ENCODE measurements at places on chromosomes 2 and 18.

GRCh38 chr2:24793761-24794435 is 673 bp downstream of the CENPO start:
- peak; percentile 9 for DNase-seq

GRCh38 chr18:12463191-12463590 is 55.5 kb downstream of the PRELID3A start:
- DNase-seq, result no peak

DNA sequence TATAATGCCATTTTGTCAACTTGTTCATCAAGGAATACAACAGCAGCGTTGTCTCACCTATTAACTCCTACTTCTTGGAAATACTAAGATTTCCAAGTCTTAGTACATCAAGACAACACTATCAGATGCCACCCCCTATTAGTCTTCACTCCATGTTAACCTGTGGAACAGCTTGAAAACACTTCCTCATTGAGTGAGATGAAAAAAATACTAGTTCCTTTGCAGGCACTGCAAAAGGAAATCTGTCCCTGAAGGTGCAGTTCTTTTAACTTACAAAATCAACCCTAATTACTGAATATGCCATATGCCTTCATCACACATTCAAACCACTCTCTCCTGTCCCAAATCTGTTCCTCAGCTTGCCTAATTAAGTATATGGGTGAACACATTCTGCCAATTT is 4.0 kb downstream of the CWC22 start:
- DNase-seq, result no peak

DNA sequence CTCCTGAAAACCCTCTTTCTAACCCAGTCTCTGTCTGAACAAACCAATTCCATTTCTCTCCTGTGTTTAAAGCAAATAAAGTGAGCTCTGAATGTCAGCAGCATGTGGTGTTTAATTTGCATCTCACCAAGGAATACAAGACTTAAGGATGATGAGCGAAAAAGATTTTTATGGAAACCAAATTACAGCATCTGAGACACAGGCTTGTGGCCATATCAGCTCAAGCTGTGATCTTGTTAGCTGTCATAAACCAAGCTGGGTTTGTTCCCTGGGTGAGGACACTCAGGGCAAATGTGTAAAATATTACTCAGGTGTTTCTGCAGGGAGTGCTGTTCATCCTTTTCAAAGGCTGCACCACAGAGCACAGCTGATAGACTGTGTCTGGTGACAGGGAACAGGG is 129.3 kb upstream of the REV1 start:
- DNase-seq, result no peak

DNA sequence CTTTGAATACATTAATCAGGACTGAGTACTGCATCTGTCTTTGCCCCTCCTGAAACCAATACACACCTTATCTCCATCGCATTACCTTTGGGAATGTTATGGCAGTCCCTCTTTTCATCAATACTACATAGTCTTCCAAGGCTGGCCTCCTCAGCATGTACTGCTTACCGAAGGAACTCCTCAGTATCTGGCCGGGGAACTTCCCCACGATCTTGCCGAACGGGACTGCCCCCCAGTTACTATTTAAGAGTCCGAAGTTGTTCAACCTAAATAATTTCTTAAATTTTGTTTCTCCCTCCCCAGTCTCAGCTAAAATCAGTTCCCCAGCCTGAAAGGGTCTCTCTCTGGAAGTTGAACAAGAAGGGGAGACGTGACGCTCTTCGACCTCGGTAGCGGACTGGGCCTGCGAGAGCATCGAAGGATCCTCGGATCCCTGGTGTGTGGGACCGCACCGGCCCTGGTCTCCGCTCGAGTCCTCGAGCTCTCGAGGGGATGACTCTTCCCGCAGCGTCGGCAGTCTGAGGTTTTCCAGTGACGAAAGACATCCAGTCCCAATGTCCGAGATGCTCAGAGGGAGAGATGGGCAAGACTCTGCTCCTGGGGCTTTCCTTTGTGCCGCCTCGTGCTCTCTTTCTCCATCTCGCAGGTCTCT is 489 bp downstream of the TRMT61B start:
- peak; percentile 38 for DNase-seq

GRCh38 chr2:153871231-153872221 is at the start of gene GALNT13:
Gene GALNT13 (plus strand): TSS chr2:153871922.
- peak; percentile 3 for DNase-seq

DNA sequence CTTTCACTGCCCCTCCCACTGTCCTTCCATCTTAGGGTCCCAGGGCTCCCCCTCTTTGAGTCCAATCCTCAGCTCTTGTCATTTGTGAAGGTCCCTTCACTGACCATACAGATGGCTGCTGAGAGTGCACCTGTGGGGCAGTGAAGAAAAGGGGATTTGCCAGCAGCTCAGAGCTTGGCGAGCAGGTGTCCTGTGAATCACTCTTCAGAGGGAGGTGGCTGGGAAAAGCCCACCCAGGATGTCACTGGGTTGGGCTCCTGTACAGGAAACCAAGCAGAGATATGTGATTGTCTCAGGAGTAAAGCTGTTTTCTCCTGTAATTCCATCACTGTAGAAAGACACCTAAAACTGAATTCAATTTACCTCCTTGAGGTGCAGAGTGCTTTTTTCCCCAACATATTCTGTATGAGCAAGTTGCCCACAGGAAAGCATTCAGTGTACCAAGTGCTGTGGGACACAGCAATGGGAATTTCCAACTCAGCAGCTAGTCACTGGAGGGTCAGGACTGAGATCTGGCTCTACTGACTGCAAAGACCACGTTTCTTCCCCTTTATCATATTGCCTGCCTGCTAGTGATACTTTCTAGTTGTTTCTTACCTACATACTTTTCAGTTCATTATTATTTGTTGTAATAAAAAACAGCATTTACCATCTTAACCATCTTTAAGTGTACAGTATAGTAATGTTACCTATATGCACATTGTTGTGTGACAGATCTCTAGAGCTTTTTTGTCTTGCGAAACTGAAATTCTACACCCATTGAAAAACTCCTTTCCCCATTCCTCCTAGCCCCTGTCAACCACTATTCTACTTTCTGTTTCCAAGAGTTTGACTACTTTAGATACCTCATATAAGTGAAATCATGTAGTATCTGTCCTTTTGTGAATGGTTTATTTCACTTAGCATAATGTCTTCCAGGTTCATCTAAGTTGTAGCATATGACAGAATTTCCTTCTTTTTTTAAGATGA is 239.1 kb downstream of the TSN start:
- DNase-seq, result no peak

DNA sequence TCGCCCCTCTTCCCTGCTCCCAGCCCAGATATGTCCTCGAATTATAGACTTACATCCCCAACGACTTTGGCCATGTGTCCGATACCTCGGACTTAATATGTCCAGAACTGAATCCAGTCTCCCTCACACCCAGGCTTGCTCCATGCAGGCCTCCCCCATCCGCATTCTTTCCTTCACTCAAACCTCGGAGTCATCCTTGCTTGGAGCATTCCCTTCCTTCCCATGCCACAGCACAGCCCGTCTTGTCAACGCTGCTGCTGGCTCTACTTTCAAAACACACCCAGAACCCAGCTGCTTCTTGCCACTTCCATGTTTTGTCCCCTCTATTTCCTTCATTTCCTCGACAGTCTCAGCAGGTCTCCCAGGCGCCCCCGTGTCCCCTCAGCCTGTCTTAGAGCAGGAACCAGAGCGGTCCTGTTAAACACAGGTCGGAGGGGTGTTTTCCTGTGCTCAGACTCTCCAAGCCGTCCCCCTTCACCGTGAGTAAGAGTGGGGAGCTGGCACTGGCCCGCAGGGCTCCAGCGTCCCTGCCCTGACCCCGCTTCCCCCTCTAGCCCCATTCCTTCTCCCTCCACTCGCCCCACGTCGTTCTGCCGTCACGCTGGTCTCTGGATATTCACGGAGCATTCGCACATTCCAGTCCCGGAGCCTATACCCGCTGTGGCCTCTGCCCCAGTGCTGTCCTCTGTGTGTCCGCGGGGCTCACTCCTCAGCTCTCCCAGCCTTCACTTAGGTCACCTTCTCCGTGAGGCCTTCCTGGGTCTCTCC is 54.4 kb downstream of the VAPA start:
- no peak for DNase-seq

DNA sequence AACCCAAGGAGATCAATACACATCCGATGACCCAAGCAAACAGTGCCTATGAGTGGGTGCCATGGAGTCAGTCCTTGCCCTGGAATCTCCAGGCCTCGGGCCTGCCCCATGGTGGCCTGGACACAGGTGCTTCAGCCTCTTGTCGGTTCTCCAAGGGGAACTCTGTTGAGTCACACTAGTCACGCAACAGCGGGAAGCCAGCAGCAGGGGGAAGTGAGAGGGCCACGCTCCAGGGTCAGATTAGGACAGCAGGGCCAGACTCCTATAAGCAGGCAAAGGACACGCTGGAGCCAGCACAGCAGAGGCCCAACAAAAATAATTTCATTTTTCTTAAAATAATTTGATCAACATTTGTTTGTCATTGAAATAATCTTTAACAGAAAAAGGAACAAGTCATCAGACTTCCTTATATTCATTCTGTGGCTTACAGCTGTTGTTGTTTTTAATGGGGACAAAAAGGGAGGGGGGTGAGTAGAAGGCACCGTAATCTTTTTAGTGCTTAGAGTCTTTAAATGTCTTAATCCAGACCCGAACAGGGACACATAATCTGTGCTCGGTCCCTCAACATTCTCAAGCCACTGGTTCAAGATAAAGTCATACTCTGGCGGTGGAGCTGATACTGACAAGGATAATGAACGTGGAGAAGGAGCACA is 16.4 kb upstream of the ARMC9 start:
- DNase-seq, result no peak

GRCh38 chr2:30400151-30400954 is 46.7 kb upstream of the LCLAT1 start:
- DNase-seq, result no peak

DNA sequence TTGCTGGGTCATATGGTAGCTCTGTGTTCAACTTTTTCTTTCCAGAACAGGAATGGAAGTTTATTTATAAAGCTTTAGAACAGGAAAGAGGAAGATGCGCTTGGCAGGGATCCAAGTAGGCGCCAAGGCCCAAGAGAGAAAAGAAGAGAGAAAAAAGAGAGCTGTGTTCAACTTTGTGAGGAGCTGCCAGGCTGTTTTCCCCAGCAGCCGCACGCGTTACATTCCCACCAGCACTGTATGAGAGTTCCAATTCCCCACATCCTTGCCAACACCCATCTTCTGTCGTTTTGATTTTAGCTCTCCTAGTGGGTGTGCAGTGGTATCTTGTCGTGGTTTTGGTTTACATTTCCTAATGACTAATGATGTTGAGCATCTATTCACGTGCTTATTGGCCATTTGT is 51.4 kb downstream of the KCNF1 start:
- DNase-seq, result no peak

DNA sequence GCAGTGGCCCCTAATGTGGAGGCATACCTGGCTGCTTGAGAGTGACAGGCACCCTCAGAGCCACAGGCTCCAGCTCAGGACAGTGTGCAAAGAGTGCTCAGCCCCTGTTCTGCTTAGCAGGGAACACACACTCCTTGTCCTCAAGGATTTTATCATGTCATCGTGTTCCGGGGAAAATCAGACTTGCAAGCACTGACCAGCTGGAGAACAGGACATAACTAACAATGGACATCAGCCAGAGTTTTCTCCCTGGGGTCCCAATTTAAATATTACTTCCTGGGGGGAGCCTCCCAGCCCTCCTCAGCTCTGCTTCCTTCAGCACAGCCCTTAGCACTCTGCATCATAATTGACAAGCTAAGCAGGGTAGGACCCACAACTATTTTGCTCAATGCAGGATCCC is 175.4 kb upstream of the ACAA2 start:
- DNase-seq, result no peak

DNA sequence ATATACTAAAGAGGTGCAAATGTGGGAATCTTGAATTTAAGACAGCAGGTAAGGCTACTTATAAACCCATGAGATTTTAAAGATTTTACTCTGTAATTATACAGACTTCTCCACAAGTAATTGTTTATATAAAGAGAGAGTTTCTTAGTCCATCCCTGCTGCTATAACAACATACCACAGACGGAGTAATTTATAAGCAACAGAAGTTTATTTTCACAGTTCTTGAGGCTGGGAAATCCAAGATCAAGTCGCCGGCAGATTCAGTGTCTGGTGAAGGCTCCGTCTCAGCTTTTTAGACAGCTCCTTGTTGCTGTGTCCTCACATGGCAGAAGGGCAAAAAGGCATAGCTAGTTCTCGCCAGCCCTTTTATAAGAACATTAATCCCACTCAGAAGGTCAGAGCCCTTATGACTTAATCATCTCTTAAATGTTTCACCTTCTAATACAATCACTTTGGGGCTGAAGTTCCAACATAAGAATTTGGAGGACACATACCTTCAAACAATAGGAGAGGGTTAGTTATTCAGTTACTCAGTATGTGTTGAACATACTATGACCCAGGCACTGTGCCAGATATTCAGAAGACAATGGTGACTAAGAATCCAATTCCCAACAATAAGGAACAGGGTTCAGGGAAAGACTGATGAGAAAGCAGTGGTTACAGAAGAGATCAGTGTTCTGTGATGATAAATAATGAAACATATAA is 466.0 kb downstream of the RIT2 start:
- DNase-seq, result no peak

GRCh38 chr18:68340606-68341005 is 374.3 kb downstream of the TMX3 start:
- no peak for DNase-seq

GRCh38 chr18:11074889-11075288 is 74.5 kb downstream of the PIEZO2 start:
- DNase-seq, result no peak

DNA sequence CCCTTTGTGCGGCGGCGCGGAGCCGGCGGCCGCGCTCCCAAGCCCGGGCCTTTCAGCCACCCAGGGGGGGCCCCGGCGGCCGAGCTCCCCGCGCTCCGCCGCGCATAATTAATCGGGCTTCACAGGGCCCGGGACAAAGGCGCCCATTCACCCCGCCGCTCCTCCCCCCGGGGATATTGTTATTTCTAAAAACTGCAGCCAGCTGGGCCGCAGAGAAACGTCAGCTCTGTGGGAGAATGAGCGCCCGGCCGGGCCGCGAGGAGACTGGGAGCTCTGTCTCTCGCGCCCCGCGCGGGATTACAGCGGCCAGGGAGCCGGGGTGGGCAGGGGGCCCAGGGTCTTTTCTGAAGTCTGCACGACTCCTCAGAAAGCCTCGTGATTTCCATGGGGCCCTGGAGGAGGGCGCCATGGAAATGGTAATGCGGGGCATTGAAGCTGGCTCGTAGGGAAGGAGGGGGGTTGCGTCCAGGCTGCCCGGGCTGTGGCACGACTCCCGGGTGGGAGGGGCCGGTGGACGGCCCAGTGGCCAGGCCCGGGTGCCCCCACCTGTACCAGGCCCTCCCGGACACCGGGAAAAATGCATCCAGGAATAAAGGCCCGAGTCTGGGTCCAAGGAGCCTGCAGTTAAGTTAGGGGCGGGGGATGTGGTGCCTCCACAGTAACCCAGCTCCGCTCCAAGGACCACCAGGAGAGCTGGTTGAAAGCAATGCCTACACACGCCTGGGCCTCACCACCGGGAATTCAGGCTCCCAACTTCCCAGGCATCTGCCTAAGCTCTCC is 125.3 kb downstream of the ZFP36L2 start:
- DNase-seq, result no peak

- no peak for DNase-seq
Observed at GRCh38 chr18:38081516-38081915, 515.9 kb upstream of the CELF4 start.

DNA sequence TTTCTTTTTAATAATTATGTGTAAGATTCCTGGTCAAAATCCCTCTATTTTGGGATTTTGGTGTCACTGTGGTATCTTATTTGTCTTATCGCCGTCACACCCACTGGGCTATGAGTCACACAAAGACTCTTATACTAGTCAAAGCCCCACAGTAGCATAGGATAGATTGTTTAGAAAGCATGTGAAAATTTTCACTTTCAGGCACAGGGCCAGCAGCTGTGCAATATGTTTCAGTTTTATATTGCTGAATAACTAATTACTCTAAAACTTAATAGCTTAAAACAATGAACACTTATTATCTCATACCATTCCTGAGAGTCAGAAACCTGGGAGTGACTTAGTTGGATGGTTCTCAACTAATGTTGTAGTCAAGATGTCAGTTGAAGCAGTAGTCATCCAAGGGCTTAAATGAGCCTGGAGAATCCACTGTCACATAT is 24.0 kb downstream of the CFAP210 start:
- no peak for DNase-seq

Measured in stimulated activated CD4-positive, alpha-beta T cell treated with anti-CD3 and anti-CD28 coated beads, Interleukin-15, amount 100 ng/mL, for 24 hours (primary cell).